ENCODE measurements at places on chromosomes 3 and 15. TPM values are rescaled to one million over a fixed set of nuclear protein-coding genes. Genes with fewer than 3 reads are reported as not detected.

Gene TIGIT
- total RNA-seq: under 0.01 TPM

Gene EFCC1
- not detected for total RNA-seq

Gene COL8A1
- total RNA-seq: 41.4 TPM

Gene BTLA
- total RNA-seq: not detected

Gene CCDC191
- 1.7 TPM for total RNA-seq

Gene PRICKLE2
- 11.8 TPM for total RNA-seq

Gene LINGO1
- not detected for total RNA-seq

Gene GOLGA8J
- total RNA-seq: not detected

All from tracheal epithelial cell (primary cell).